ENCODE measurements at places on chromosomes 16 and 17. TPM values are rescaled to one million over a fixed set of nuclear protein-coding genes. Genes with fewer than 3 reads are reported as not detected.

The DPH1 gene
- 30.9 TPM for total RNA-seq

The DPEP3 gene
- not detected for total RNA-seq

The CACNG3 gene
- not detected for total RNA-seq

The MSRB1 gene
- 20.2 TPM for total RNA-seq

The ZSCAN10 gene
- not detected for total RNA-seq

The DPEP1 gene
- total RNA-seq = not detected

The CNGB1 gene
- total RNA-seq = not detected

The ACSM5 gene
- total RNA-seq = not detected

The NOXO1 gene
- total RNA-seq = 1.6 TPM

The DBF4B gene
- 2.5 TPM for total RNA-seq

The OTOP2 gene
- not detected for total RNA-seq

The C17orf78 gene
- total RNA-seq = not detected

The TLCD3A gene
- 27.7 TPM for total RNA-seq

The KIF18B gene
- total RNA-seq = 2.4 TPM

The C17orf100 gene
- 2.0 TPM for total RNA-seq

The SOX9 gene
- total RNA-seq = 1.2 TPM

The MSLN gene
- total RNA-seq = 139 TPM

The CA5A gene
- total RNA-seq = not detected

The NTN3 gene
- 1.6 TPM for total RNA-seq

The DNAI2 gene
- total RNA-seq = not detected

The NOMO2 gene
- 54.6 TPM for total RNA-seq

The KRTAP2-1 gene
- not detected for total RNA-seq

All from placental epithelial cell (primary cell).